Fibroblast of upper back skin (primary cell): ENCODE measurements at places on chromosomes 16 and 17.

GRCh38 chr17:47907932-47908562 is 12.0 kb downstream of the SP2 start:
- DNase-seq: no peak

- DNase-seq: no peak
Measured at GRCh38 chr17:39178536-39178935, 12.6 kb upstream of the ARL5C start.

DNA sequence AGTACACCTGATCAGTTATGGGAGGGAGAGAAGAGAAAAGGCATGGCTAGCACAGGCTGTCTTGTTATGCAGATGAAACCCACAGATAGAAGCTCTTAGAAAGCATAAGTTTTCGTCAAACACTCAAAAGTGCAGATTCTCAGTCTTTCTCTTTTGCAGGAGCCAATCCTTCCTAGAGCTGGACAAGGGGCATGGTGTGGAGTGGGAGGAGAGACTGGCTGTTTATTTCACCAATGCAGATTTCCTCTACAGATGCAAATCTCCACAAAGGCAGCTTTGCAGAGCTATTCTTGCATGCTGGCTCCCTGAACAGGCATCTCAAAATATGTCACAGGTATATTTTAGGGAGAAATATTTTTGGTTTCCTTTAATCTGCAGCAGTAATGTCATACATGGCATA is 1400.7 kb downstream of the CDH8 start:
- DNase-seq: no peak

DNA sequence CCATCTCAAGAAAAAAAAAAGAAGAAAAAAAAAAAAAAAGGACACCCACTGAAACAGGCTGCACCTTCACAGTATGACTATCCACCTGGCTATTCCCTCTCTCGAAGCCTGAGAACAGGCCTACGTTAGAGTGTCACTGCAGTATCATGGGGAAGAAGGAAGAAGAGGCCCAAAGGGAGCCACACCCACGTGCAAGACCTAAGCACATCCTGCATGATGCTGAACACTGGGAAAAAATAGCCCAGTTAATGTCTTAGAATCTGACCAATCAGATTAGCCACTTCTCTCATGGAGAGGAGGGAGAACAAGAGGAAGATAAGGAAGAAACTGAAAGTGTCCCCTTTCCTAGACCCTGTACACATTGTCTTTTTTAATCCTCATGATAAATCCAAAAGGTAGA is 19.5 kb upstream of the MED13 start:
- no peak for DNase-seq

DNA sequence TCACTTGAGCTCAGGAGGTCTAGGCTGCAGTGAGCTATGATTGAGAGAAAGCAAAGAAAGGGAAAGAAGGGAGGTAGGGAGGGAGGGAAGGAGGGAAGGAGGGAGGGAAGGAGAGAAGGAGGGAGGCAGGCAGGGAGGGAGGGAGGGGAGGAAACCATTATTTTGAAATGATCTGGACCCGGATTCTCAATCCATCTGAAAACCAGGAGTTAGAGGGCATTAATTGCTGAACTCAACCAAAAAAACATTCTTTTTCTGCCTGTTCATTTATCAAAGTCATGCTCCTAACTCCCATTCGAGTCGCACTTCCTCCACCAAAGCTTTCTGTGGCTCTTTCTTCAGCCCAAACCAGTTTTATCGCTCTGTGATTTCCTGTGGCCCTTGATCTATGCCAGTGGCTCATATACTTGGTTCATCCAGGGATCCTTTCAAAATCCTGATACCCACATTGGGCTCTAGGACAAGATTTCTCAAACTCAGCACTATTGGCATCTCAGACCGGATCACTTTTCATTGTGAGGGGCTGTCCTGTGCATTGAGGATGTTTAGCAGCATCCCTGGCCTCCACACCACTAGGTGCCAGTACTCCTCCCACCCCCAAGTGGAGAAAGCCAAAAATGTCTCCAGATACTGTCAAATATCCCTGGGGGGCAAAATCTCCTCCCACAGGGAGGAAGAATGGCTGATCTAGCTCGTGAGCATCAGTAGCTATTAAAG is 38.2 kb downstream of the CMTM4 start:
- DNase-seq: no peak

- DNase-seq: peak; percentile 27
Measured at GRCh38 chr17:17876959-17877528, 40.3 kb upstream of the SREBF1 start.

- no peak for DNase-seq
Measured at GRCh38 chr17:334974-335481, 17.6 kb downstream of the RPH3AL start.

- peak; percentile 25 for DNase-seq
Measured at GRCh38 chr17:77882481-77883212, 75.9 kb upstream of the TNRC6C start.

DNA sequence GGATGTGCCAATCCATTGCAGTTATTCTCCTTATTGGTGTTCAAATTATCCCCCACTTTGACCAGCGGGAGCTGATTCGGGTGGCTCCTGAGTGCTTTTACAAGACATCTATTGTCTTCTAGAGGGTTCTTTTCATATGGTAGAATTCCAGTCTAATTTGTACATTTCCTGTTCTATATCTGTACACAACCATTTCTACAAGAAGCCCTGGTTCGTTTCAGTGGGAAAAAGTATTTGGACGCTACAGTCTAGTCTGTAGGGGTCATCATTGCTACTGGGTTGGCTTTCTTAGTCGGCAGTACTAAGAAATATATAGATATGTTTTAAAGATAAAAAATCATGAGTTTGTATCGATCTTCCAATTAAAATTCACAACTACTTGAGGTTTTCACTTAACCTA is 262.6 kb downstream of the MAP2K6 start:
- DNase-seq: no peak

- no peak for DNase-seq
Measured at GRCh38 chr17:80573701-80574100, 29.1 kb downstream of the RPTOR start.

GRCh38 chr16:58272855-58273254 is 22.0 kb downstream of the PRSS54 start:
- no peak for DNase-seq

GRCh38 chr17:78421534-78422266 is 43.3 kb downstream of the PGS1 start:
- peak; percentile 66 for DNase-seq

- DNase-seq: peak; percentile 81
Measured at GRCh38 chr17:27384261-27384701, 72.0 kb upstream of the KSR1 start.

DNA sequence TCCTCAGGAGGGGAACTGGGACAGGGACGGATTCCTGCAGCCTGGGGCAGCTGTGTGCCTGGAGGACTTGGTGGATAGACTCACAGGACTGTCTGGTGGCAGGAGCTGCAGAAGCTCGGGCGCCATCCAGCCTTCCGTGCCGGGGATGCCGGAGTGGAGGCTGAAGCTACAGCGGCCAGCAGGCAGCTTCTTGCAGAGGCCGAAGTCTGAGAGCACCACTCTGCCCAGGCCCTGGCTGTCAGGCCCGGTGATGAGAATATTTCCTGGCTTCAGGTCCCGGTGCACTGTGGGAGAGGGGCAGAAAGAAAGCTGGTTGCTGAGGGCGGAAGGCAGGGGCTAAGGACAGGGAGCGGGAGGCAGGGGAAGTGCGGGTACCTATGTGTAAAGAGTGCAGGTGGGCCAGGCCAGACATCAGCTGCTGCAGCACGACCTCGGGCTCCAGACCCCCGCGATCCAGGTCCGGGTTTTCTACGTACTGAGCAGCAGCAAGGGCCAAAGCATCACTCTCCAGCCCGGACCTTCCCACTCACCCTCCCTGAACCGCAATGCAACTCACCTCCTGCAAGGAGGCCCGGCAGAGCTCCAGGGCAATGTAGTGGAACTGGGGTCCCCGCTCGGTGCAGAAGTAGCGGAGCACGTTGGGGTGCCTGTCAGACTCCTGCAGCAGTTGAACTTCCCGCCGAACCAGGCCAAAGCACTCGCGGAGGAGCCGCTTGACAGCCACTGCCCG is 16.1 kb downstream of the PLK1 start:
- DNase-seq: peak; percentile 29

GRCh38 chr16:57038166-57038565 is 48.8 kb downstream of the NLRC5 start:
- DNase-seq: peak; percentile 63

GRCh38 chr17:47889734-47890529 is 6.1 kb upstream of the SP2 start:
- DNase-seq: peak; percentile 79

DNA sequence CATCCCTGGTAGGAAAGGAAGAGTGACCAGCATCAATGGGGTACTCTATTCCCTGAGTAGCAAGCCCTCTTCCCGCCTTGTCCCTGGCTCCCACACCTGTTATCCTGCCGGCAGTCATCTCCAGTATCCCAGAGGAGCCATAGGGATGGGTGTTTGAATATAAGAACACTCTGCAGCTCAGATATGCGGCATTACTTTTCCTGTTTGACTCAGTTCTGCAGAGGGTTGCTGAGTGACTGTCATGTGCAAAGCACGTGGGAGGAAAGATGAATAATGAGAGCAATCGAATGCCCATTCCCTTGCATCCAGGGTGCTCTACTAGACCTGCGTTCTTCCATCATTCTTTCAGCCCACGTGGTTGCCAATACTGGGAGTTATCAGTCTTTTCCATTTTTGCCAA is 115.1 kb downstream of the PRKCB start:
- no peak for DNase-seq

DNA sequence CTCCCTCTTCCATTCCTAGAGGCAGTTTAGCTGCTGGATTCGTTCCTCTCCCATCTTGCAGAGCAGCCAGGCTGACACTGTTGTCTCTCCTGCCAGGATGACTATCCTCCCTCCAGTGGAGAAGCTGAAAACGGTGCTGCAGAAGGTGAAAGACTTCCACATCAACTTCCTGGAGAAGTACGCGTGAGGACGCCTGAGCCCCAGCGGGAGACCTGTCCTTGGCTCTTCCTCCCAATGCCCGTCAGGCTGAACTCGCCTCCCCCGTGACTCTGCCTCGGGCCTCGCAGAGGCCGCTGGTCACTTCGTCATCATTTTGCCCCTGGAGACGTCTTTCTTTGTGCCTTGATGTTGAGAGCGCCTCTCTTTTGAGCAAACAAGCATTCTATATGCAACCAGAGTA is 44.6 kb downstream of the GPT2 start:
- no peak for DNase-seq

GRCh38 chr17:538181-538973 is 176.3 kb downstream of the VPS53 start:
- peak; percentile 50 for DNase-seq

DNA sequence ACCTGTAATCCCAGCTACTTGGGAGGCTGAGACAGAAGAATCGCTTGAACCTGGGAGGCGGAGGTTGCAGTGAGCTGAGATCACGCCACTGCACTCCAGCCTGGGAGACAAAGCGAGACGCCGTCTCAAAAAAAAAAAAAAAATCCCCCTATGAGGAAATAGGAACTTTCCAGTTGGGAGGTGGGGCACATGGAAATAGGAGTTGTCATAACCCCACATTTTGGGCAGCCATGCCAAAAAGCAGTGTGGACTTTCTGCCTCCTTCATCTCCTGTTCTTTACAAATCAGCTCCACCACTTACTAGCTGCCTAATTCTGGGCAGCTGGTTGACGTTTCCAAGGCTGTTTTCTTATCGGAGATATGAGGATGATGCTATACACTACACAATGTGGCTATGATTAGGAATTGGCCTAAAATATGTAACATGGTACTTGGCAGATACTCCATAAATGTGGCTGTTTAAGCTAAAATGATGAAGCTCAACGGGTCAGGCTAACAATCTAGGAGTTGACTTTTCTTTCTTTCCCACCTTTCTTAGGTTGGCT is 21.5 kb upstream of the CCL5 start:
- peak; percentile 24 for DNase-seq

GRCh38 chr16:48818257-48818656 is 208.3 kb upstream of the N4BP1 start:
- DNase-seq: no peak

DNA sequence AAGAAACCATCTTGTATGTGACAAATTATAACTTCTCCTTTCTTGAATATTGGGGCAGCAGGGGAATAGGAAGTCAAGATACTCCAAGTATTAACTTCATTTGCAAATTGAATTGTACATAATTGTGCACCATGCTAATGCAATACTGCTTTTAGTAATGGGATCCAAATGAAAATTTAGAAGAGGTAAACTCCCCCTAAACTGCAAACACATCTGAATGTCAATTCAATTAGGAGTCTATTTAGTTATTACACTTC is 4.5 kb downstream of the STAT5B start:
- no peak for DNase-seq

- no peak for DNase-seq
Measured at GRCh38 chr17:4998027-4998731, 429 bp downstream of the KIF1C start.

GRCh38 chr17:8668176-8668740 is 37.7 kb upstream of the MYH10 start:
- DNase-seq: no peak

GRCh38 chr16:66954097-66954659 is 6.9 kb upstream of the CES3 start:
- peak; percentile 72 for DNase-seq

GRCh38 chr17:56717471-56717870 is 116.2 kb downstream of the C17orf67 start:
- DNase-seq: no peak

DNA sequence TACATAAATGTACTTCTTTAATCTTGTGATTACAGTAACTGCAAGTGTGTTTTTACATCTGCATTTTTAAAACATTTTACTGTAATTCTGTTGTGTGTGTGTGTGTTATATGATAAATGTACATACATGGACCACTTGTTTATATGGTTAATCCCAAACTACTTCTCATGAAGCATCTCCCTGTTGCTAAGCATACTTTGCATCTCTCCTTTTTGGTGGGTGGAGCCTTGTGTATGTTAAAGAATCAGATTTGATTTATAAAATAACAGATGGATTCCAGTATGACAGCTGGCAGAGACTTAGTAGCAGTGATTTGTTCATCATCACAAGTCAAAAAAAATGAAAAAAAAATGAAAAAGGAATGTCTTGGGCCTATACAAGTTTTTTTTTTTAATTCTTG is 56.0 kb upstream of the RHBDL3 start:
- no peak for DNase-seq

- DNase-seq: no peak
Measured at GRCh38 chr17:77854759-77855745, 103.5 kb upstream of the TNRC6C start.

- DNase-seq: no peak
Measured at GRCh38 chr16:56930486-56931270, 1.3 kb upstream of the HERPUD1 start.

- peak; percentile 36 for DNase-seq
Measured at GRCh38 chr17:7916808-7917207, 719 bp upstream of the RNF227 start.
